Fibroblast of skin of left biceps (primary cell): ENCODE measurements at places on chromosomes 6 and 20.

GRCh38 chr20:6651561-6651960, 115.9 kb upstream of the BMP2 start:
- DNase-seq: no peak

DNA sequence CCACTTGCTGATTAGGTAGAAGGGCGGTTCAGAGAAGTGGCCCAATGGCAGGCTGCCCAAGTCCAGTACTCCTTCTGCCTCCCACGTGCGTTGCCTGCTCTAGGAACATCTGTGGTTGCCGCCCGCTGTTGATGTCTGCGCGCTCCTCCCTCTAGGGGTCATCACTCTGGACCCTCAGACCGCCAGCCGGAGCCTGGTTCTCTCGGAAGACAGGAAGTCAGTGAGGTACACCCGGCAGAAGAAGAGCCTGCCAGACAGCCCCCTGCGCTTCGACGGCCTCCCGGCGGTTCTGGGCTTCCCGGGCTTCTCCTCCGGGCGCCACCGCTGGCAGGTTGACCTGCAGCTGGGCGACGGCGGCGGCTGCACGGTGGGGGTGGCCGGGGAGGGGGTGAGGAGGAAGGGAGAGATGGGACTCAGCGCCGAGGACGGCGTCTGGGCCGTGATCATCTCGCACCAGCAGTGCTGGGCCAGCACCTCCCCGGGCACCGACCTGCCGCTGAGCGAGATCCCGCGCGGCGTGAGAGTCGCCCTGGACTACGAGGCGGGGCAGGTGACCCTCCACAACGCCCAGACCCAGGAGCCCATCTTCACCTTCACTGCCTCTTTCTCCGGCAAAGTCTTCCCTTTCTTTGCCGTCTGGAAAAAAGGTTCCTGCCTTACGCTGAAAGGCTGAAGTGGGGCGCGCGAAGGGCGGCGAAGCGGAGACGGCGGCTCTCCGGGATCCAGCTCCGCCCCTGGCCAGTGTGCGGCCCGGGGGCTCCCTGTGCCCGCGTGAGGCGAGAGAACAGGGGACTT, 8.5 kb downstream of the TRIM15 start:
- no peak for DNase-seq

DNA sequence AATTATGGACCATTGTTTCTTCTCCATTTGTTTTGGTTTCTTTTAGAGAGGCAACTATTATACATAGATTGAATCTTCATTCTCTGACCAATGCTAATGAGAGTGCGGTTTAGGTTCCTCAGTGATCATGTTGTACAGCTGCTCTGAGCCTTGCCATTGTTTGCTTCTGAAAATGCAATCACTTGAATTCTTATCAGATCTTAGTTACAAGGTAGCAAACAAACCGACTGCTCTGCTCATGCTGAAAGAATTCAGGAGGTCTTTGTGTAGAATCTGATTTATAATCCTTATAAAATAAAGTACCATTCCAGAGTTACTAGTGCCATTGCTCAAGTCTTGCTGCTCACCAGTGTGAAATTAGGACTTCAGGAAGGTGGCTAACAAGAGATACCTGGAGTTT, 569.1 kb upstream of the ID4 start:
- no peak for DNase-seq

GRCh38 chr20:38547288-38548085, 33.5 kb upstream of the ADIG start:
- DNase-seq: no peak

DNA sequence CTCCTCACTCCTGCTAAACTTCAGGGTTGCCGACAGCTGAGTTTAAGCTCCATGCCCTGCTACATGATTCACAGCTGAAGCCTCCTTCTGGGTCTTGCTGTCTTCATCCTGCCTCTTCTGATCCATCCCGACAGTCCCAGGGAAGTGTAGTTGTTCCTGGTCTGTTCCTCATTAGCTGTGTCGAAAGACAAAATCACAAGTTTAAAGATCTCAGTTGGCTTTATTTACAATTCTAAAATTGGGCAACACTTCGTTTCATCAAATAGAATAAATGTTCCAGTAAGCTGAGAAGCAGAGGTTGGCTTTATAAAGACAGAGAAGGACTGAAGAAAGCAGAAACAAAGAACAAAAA, 4.1 kb upstream of the SLC2A10 start:
- peak; percentile 74 for DNase-seq

- no peak for DNase-seq
Measured at GRCh38 chr20:44684047-44684967, 30.9 kb upstream of the CCN5 start.

DNA sequence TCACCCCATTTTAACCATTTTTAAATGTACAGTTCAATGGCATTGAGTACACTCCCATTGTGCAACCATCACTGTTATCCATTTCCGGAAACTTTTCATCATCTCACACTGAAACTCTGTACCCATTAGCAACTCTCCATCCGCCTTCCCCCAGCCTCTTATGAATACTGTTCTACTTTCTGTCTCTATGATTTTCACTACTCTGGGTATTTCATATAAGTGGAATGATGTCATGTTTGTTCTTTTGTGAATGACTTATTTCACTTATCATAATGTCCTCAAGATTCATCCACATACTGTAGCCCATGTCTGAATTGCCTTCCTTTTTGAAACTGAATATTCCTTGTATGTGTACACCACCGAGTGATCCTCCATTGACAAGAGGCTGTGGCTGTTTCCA, 92.9 kb upstream of the TOX2 start:
- no peak for DNase-seq

DNA sequence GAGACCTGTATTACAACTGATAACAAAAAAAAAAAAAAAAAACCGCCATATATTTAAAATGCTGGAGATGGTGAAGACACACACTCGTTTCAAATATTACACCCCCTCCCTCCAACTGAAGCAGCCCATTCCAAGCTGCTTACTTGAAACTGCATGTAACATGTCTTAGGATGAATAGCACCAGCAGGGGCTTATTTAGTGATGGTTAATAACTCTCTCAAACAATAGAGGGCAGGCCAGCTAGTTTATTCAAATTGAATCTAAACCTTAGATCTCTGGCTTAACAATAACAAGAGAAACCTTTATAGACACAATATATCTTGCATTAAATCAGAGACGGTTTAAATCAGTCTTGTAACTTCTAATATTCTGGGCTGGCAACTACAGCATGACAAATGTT, 9.3 kb upstream of the JPH2 start:
- DNase-seq: no peak

DNA sequence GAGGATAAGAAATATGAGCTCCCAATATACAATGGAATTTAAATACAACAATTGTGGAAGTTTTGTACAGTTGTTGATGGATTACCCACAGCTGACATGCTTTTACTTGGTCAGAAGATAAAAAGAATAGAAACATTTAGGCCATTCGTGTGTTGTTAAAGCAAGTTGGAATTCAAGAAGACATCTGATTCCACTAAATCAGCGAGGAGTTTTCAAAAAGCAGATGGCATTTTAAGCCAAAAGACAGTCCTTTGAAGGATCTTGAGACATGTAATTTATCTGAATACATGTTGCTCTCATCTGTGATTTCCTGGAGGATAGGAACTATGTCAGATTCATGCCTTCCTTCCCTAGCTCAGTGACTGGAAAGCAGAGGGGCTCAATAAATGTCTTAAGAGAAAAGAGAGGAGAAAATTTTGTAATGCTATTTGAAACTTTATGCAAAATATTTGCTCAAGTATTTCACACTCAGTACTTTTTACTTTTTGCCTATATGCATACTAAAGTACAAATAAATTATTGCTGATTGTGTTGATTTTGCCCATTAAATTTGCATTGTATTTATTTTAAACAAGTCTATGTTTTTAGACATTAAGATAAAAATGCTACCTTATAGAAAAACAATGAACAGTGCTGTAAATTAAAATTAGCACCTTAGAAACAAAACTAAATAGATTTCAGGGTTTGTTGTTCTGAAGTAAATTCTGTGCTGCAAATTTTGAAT, 733.8 kb upstream of the FLRT3 start:
- peak; percentile 31 for DNase-seq

GRCh38 chr6:155561257-155561965, 105.8 kb upstream of the NOX3 start:
- peak; percentile 72 for DNase-seq

GRCh38 chr6:7270320-7271204, 42.4 kb downstream of the SSR1 start:
- DNase-seq: no peak

- DNase-seq: no peak
Measured at GRCh38 chr6:45864651-45865050, 151.0 kb downstream of the CLIC5 start.

DNA sequence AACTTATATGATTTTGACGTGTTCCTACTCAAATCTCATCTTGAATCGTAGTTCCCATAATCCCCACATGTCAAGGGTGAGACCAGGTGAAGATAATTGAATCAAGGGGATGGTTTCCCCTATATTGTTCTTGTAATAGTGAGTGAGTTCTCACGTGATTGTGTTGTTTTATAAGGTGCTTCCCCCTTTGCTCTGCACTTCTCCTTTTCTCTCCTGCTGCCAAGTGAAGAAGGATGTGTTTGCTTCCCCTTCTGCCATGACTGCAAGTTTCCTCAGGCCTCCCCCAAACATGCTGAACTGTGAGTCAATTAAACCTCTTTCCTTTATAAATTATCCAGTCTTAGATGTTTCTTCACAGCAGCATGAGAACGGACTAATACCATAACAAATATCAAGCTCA, 83.2 kb downstream of the MANEA start:
- DNase-seq: no peak

DNA sequence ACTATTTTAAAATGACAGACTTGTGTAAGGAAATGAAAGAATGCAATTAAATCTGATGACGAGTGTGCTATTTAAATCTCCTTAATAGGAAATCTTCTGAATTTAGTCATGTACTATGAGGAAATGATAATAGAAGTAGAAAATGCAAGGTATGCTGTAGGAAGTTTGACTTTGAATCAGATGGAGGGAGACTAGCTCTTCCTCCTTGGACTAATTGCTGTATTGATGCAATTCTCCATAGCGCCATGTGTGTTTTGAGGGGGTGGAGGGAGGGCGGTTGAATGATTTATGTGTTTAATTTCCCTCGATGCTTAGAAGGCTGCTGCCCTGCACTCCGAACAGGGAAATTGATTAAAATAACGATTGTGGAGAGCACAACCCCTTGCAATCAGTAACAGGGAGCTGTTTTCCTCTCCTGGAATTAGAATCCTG, 214.4 kb upstream of the PRND start:
- DNase-seq: peak; percentile 95

GRCh38 chr6:93571346-93571745, 152.0 kb upstream of the EPHA7 start:
- no peak for DNase-seq

- DNase-seq: no peak
Measured at GRCh38 chr20:36860339-36860738, 15.6 kb upstream of the TLDC2 start.

- DNase-seq: peak; percentile 28
Measured at GRCh38 chr6:97947841-97948240, 664.8 kb upstream of the MMS22L start.

DNA sequence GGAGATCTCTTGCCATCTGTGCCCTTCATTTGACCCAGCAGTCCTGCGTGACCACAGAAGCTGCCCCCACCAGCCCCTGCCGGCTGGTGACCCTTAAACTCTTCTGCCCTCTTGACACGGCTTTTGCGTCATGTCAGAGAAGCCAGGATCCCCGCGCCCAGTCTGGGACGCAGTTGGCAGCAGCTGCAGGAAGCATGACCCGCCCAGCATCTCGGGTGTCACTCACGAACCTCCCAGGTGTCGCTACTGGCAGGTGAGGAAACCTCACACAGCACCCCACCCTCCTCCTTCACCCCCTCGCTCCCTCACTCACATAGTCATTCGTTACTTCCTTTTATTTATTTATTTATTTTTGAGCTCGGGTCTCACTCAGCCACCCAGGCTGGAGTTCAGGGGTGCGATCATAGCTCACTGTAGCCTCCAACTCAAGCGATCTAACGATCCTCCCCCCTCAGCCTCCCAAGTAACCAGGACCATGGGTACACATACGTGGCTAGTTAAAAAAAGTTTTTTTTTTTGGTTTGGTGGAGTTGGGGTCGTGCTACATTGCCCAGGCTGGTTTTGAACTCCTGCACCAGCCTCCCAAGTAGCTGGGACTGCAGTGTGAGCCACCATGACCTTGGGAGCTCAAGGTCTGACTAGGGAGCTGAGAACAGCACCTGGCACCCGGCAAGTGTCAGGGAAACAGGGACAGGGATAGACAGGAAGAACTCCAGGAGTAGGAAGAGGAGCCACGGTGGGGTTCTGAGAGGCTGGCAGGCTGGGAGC, 14.1 kb upstream of the SPDEF start:
- no peak for DNase-seq

DNA sequence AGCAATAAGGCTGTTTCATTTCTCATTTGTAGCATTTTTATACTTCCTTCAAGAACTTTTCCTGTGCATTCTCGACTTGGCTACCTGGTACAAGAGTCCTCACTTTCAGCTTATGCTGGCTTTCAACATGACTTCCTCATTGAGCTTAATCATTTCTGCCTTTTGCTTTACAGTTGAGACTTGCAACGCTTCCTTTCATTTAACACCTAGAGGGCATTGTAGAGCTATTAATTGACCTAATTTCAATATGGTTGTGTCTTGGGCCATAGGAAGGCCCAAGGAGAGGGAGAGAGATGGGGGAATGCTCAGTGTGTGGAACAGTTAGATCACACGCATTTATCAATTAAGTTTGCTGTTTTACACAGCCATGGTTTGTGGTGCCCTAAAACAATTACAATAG, 37.2 kb downstream of the SLC22A2 start:
- DNase-seq: no peak

DNA sequence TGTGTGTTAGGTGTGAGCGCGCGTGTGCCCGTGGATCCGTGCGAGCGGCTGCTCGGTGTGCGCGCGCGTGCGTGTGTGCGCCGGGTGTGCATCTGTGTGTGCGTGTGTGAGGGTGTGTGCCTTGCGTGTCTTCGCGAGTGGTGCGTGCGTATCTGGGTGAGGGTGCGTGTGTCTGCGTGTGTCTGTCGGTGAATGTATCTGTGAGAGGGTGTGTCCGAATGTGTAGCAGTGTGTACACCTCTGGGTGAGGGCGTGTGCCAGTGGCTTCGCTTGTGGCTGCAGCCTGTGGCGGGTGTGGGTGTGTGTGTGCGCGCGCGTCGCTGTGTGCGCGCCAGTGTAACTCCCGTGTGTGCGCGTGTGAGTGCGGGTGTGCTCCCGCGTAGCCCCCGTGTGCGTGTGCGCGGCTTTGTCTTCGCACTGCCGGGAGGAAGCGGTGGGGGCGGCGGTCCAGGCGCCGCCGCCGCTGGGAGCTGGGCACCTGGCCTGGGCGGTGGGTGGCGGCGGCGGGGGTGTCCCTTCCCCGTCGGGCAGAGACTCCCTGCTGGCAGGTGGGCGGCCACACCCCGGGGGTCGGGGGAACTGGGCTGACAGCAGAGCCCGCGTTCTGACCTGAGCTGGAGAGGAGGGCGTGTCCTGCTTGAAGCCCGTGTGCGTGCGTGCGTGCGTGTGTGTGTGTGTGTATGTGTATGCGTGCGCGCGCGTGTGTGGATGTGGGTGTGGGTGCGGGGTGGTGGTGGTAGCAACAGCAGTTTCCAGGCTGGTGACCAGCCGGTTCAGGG, 61.3 kb upstream of the EPB41L1 start:
- DNase-seq: no peak

DNA sequence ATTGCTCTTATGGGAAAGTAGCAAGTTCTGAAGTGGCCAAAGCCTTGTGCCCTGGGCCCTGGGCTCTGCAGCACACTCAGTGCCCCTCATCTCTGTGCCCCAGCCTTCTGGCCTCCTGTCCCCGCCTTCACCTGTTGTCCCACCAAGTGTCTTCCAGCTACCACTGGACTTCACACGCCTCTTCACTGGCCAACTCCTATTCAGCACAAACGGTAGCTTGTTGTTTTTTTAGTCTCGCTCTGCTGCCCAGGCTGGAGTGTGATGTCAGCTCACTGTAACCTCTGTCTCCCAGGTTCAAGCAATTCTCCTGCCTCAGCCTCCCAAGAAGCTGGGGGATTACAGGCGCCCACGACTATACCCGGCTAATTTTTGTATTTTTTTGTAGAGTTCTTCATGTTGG, 4.8 kb downstream of the CCHCR1 start:
- no peak for DNase-seq
